ENCODE measurements at places on chromosomes 16 and 17. TPM values are rescaled to one million over a fixed set of nuclear protein-coding genes. Genes with fewer than 3 reads are reported as not detected.

GRCh38 chr17:44444735-44445105 is 55.3 kb upstream of the ITGA2B start:
- H3K27ac ChIP-seq, result no peak overlapping the region
- DNase-seq, result no peak
- no peak overlapping the region for H3K4me3 ChIP-seq

- no peak overlapping the region for H3K4me3 ChIP-seq
- no peaks in the 10 kb centered on the region for H3K27me3 ChIP-seq
- H3K4me1 ChIP-seq, result no peaks in the 10 kb centered on the region
- no peaks in the 10 kb centered on the region for H3K36me3 ChIP-seq
- no peak overlapping the region for H3K27ac ChIP-seq
These were observed 329.7 kb downstream of the ABCC12 start for GRCh38 chr16:47826070-47826469.

GRCh38 chr17:77312786-77313599 is 172.2 kb downstream of the SEC14L1 start:
- no peaks in the 10 kb centered on the region for H3K27me3 ChIP-seq
- no peak overlapping the region for H3K27ac ChIP-seq
- no peak for DNase-seq
- no peak overlapping the region for H3K4me3 ChIP-seq

DNA sequence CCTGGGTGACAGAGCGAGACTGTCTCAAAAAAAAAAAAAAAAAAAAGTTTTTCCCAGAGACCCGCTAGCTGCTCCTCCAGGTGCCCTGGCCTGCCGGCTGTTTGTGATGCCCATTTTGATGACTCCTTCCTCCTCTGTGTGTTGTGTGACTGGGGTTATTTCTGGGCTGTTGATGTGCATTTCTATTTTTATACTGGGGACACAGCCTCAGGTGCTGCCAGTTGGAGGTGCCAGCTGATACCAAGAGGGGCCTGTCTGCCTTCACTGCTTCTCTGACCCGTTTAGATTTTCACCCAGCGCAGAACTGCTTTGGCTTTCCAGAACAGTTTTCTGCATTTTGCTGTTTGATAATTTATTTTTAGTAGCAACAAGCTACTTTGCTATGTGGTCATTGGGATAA is 6.7 kb downstream of the PLA2G15 start:
- no peak overlapping the region for H3K4me3 ChIP-seq
- no peak for DNase-seq
- H3K36me3 ChIP-seq, result no peaks in the 10 kb centered on the region

Gene OTOP2
- total RNA-seq, result not detected

All from H1 (cell line).